ENCODE measurements at places on chromosomes 3 and 15.

DNA sequence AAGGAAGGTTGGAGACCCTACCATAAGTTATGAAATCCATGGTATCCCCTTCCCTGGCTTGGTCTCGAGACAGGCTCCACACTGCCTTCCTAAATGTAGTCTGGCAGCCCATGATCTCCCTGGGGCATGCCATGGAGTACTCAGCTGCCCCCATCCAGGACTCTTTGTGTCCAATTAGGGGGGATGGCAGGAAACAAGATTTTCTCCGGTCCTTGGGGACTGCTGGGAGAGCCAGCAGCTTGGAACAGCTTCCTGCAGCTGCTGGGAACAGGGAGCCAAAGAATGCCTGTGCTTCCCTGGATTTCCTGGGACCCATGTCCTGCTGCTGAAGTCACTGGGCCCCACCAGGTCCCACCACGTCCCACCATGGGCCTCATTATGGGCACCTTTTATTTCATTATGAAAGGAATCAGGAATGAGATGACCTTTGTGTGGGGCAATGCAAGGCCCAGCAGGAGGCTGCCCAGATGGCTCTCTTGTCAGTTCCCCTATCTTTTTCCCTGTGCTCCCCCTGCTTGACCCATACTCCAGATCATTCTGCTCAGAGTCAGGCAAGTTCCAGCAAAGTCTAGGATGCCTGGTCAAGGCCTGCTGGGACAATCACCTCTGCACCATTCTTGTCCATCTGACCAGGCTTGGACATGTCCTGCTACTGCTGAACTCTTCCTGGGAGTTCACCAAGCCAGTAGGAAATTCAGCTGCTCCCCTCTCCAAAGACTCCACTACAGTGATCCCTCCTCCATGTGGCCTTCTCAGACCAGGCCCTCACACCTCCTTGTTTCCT lies 15.0 kb upstream of the DAG1 start:
- DNase-seq: no peak

GRCh38 chr3:122299215-122299614 lies 25.8 kb upstream of the CSTA start:
- DNase-seq: no peak

- no peak for DNase-seq
Observed at GRCh38 chr3:59267021-59267420, 217.2 kb upstream of the CFAP20DC start.

- no peak for DNase-seq
Observed at GRCh38 chr3:24450160-24450907, 44.3 kb downstream of the THRB start.

- no peak for DNase-seq
Observed at GRCh38 chr3:124664804-124665203, 65.4 kb upstream of the UMPS start.

DNA sequence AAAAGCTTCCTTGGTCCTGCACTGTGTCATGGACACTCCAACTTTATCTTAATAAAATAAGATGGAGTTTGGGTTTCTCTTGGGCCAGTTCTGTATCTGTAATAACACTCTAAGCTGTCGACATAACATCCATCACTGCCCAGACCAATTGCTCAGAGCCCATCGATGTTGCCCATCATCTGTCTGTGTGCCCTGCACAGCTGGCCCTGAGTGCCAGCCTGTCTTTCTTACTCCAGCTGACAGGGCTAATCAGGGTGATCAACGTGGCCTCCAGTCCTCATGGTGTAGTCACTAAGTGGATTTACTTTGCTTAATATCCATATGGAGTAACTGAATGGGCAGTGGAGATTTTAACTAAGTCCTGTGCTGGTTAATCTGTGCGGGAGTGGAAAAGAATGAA lies 419.8 kb upstream of the TPM1 start:
- DNase-seq: no peak

- no peak for DNase-seq
Observed at GRCh38 chr3:140196970-140197369, 262.0 kb downstream of the CLSTN2 start.

GRCh38 chr3:50166620-50167019 lies 11.5 kb downstream of the SEMA3F start:
- DNase-seq: no peak

All from NCI-H187 (cell line).